CD4-positive, alpha-beta memory T cell (primary cell): ENCODE measurements at places on chromosomes 5 and 9.

DNA sequence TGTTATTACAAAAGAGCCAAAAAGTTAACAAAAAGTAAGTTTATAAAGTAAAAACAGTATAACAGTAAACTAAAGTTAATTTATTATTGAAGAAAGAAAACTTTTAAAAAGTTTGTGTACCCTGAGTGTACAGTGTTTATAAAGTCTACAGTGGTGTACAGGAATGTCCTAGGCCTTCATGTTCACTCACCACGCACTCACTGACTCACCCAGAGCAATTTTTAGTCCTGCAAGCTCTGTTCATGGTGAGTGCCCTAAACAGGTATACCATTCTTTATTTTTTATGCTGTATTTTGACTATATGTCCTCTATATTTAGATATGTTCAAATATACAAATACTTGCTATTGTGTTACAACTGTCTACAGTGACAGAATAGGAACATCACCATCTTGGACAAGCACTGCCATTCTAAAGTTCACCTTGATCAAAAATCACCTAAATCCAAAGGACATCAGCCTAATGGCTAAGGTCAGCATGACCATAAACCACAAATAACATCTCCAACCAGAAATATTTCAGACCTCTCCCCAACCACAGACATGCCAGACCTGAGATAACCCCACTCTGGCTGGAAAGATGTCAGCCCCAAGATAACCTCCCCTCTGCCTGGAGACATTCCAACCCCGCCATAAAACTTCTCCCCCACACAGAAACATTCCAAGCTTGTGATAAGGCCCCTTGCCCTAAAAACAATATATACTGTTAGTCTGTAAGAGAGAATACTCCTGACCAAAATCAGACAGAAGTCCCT, 56.1 kb downstream of the AGXT2 start:
- no peaks in the 10 kb centered on the region for H3K36me3 ChIP-seq
- no peak overlapping the region for H3K4me3 ChIP-seq
- no peak overlapping the region for H3K27ac ChIP-seq
- no peaks in the 10 kb centered on the region for H3K4me1 ChIP-seq
- no peaks in the 10 kb centered on the region for H3K27me3 ChIP-seq

- H3K4me1 ChIP-seq, result peaks cover 92% of the 10 kb centered on the region
- no peak overlapping the region for H3K27ac ChIP-seq
- no peaks in the 10 kb centered on the region for H3K27me3 ChIP-seq
- peaks cover 18% of the 10 kb centered on the region for H3K36me3 ChIP-seq
- no peak overlapping the region for H3K4me3 ChIP-seq
Measured at GRCh38 chr5:68225188-68225910, 9.8 kb downstream of the PIK3R1 start.

DNA sequence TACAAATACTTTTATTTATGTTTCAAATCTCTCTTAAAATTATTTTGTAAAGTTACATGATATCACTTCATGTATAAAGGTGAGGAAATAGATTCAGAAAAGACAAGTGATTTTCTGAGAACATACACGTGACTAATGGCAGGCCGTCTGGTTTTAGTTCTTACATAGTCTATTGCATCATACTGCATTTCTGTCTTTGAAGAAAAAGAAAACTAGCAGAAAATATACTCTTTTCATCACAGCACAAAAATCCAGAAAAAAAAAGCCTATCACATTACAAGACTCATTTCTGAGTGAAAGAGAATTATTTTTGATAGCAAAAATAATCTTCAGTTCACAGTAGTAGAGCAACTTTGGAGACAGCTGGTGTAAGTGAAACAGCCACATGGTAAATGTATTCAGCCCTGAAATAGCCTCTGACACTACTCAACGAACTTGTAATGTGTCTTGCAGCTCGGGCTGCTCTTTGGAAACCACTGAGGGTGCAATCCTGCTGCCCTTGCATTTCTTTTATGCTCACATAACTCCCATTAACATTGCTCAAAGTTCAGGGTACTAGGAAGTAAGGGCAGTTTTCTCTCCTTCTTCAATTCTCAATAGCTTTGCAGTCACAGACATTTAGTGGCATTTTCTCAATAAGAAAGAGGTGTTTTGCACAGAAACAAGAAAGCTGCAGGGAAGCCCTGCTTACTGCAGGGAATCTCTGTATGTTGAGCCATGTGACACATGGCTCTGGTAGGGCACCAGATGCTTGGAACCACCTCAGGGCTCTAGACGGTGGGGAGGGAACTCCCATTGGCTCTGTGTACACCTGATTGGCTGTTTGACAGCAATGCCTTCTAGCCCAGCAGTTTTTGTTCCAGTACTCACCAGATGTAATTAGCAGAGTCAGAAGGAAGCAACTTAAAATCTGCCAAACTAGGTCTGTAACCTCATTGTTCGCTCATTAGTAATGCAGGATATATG, 845.3 kb upstream of the PTPRD start:
- no peak overlapping the region for H3K4me3 ChIP-seq
- no peak for DNase-seq
- H3K27me3 ChIP-seq, result no peaks in the 10 kb centered on the region
- H3K27ac ChIP-seq, result no peak overlapping the region

- no peaks in the 10 kb centered on the region for H3K36me3 ChIP-seq
- H3K4me3 ChIP-seq, result no peak overlapping the region
- no peaks in the 10 kb centered on the region for H3K4me1 ChIP-seq
- H3K27me3 ChIP-seq, result no peaks in the 10 kb centered on the region
- no peak overlapping the region for H3K27ac ChIP-seq
Measured at GRCh38 chr5:52443187-52443586, 344.5 kb upstream of the ITGA1 start.

- no peaks in the 10 kb centered on the region for H3K36me3 ChIP-seq
- H3K27me3 ChIP-seq, result no peaks in the 10 kb centered on the region
- DNase-seq, result no peak
- no peak overlapping the region for H3K4me3 ChIP-seq
Measured at GRCh38 chr5:8341406-8341805, 472.5 kb downstream of the MTRR start.

GRCh38 chr9:17294822-17295624, 160.2 kb downstream of the CNTLN start:
- no peak for DNase-seq
- H3K4me1 ChIP-seq, result no peaks in the 10 kb centered on the region
- no peaks in the 10 kb centered on the region for H3K27me3 ChIP-seq

GRCh38 chr5:66897356-66897755, 299.2 kb downstream of the CD180 start:
- no peaks in the 10 kb centered on the region for H3K36me3 ChIP-seq
- no peaks in the 10 kb centered on the region for H3K4me1 ChIP-seq
- DNase-seq, result no peak

GRCh38 chr5:151795426-151795825, 23.7 kb downstream of the G3BP1 start:
- H3K4me3 ChIP-seq, result no peak overlapping the region
- H3K27me3 ChIP-seq, result no peaks in the 10 kb centered on the region
- H3K27ac ChIP-seq, result no peak overlapping the region

- H3K36me3 ChIP-seq, result no peaks in the 10 kb centered on the region
- no peak overlapping the region for H3K27ac ChIP-seq
- no peak overlapping the region for H3K4me3 ChIP-seq
Measured at GRCh38 chr9:123772967-123773366, 157.0 kb downstream of the DENND1A start.

DNA sequence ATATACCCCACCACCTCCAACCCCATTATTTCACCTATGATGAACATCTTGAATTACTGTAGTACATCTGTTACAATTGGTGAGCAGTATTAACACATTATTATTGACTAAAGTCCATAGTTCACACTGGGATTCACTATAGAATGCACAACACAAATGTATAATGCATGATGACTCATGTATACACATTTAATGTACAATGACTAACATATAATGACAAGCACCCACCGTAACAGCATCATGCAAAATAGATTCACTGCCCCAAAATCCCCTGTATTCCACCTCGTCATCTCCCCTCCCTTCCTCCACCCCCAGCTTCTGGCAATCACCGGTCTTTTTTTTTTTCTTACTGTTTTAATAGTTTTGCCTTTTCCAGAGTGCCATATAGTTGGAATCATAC, 47.1 kb upstream of the NEK6 start:
- H3K27me3 ChIP-seq, result no peaks in the 10 kb centered on the region
- H3K4me1 ChIP-seq, result peaks cover 55% of the 10 kb centered on the region
- H3K27ac ChIP-seq, result no peak overlapping the region
- no peak overlapping the region for H3K4me3 ChIP-seq
- DNase-seq, result no peak

GRCh38 chr5:1139331-1140170, 27.7 kb upstream of the SLC12A7 start:
- no peaks in the 10 kb centered on the region for H3K4me1 ChIP-seq
- H3K4me3 ChIP-seq, result no peak overlapping the region

DNA sequence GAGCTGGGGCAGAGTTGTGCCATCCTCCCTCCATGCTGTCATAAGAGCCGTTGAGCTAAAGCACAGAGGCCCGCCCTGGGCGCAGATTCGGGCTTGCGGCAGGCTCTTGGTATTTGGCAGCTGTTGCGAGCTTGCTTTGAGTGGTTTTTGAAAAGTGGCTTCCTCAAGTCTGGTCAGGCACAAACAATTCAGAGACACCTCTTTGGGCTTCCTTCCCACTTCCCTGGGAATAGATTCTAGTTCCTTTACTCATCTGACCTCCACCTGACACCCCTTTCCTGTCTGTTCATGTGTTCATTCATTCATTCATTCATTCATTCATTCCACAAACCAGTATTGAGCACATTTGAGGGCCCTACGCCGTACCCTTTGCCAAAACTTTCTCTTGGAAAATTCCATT, 27.4 kb downstream of the NCS1 start:
- no peak overlapping the region for H3K4me3 ChIP-seq
- H3K27me3 ChIP-seq, result no peaks in the 10 kb centered on the region
- no peaks in the 10 kb centered on the region for H3K36me3 ChIP-seq
- H3K4me1 ChIP-seq, result no peaks in the 10 kb centered on the region
- H3K27ac ChIP-seq, result no peak overlapping the region
